Type B pancreatic cell (in vitro differentiated cells): ENCODE measurements at places on chromosomes 7 and 10. TPM values are rescaled to one million over a fixed set of nuclear protein-coding genes. Genes with fewer than 3 reads are reported as not detected.

GRCh38 chr7:158472596-158472995 lies 115.0 kb downstream of the PTPRN2 start:
- DNase-seq: no peak

AKR1C1 gene
- 14.5 and 18.6 TPM in 2 replicates for total RNA-seq

C7orf57 gene
- total RNA-seq: 0.36 and 1.5 TPM in 2 replicates

PDE6C gene
- total RNA-seq: not detected in 2 replicates

GRCh38 chr10:44362866-44363711 lies 21.8 kb downstream of the CXCL12 start:
- DNase-seq: no peak

HMX3 gene
- 0.77 TPM in 1 of 2 replicates, not detected in the other for total RNA-seq

ACHE gene
- 7.1 and 10.4 TPM in 2 replicates for total RNA-seq

- DNase-seq: no peak
Measured at GRCh38 chr10:49600781-49601400, 9.2 kb upstream of the SLC18A3 start.

DENND2A gene
- total RNA-seq: 6.2 and 25.4 TPM in 2 replicates

DNA sequence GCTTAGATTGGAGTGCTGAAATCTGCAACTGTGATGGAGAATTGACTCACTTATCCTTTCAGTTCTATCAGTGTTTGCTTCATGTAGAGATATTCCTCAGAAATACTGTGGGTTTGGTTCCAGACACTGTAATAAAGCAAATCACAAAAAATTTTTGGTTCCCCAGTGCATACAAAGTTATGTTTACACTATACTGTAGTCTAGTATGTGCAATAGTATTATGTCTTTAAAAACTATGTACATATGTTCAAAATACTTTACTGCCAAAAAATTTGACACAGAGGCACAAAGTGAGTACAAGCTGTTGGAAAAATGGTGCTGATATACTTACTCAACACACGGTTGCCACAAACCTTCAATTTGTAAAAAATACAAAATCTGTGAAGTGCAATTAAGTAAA lies 112.5 kb downstream of the EPC1 start:
- DNase-seq: no peak

GPC2 gene
- total RNA-seq: 20.6 and 53.3 TPM in 2 replicates

- no peak for DNase-seq
Measured at GRCh38 chr10:130800281-130800680, 511.2 kb downstream of the TCERG1L start.

PFKFB3 gene
- total RNA-seq: 14.0 and 30.2 TPM in 2 replicates

WIPF3 gene
- total RNA-seq: 1.7 TPM in 2 replicates

DNA sequence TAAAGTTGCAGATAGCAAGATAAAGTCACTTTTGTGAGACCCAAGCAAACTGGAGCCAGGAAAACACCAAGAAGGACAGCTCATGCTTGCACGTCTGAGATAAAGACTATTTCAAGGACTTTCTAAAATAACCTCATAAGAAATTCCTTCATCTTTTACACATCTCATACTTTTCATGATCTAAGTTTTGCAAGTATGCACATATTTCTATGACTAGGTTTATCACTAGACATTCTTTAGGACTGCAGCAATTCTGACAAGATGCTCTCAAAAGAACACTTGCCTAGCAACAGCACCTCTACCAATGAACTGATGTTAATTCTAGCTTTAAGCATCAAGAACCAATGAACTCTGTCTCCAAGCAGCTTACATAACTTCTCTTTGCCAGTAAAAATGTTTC lies 457.6 kb downstream of the SEMA3D start:
- no peak for DNase-seq

- DNase-seq: no peak
Measured at GRCh38 chr7:66357087-66357486, 152.0 kb downstream of the TPST1 start.

CAMK2B gene
- 7.6 and 8.4 TPM in 2 replicates for total RNA-seq

DNA sequence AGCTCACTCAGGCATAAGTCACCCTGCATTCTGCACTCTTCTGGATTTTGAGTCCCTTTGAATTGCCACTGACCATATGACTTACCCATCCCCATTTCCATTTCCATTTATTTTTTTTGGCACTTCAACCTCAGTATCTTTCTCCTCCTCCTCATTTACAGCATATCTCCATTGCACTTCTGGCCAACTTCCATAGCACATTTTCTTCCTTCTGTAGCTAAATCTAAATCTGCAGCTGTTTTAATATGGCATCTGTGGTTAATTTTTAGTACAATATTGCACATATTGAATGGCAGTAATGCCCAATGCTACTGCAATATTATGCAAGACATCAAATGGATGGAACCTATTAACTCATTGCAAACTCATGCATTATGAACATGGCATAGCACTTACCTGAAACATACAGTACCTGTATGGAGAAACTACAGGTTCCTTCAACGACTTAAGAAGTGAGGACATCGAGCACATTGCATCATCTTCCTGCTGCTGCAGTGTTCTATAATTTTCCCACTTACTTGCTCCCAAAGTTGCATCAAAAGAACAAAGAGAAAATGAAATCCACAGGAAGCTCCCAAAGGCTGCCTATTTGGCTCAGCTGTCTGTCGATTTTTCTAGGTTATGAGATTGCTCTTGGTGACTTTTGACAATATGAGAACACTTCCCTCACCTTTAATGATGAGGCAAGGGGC lies 55.7 kb downstream of the LRRTM3 start:
- DNase-seq: no peak

PRSS2 gene
- 20.4 and 272 TPM in 2 replicates for total RNA-seq

INA gene
- 9.4 and 38.0 TPM in 2 replicates for total RNA-seq

DNA sequence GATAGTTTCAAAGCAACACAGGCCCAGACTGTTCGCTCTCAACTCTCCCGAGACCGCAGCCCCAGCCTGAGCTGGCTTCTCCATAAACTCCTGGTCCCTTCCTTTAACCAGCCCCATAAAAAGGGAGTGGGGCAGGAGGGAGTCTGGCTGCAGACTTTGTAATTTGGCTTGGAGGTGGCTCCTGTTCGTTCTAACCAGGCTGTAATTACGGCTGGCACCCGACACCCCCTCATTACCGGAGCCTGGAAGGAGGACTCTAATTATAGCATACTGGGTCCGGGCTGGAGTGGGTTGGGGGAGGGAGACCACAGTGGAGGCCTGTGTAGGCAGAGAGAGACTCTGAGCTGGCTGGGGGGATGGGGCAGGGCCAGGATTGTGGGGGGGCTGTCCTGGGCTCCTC lies 49.7 kb downstream of the UNC5B start:
- DNase-seq: no peak

DNA sequence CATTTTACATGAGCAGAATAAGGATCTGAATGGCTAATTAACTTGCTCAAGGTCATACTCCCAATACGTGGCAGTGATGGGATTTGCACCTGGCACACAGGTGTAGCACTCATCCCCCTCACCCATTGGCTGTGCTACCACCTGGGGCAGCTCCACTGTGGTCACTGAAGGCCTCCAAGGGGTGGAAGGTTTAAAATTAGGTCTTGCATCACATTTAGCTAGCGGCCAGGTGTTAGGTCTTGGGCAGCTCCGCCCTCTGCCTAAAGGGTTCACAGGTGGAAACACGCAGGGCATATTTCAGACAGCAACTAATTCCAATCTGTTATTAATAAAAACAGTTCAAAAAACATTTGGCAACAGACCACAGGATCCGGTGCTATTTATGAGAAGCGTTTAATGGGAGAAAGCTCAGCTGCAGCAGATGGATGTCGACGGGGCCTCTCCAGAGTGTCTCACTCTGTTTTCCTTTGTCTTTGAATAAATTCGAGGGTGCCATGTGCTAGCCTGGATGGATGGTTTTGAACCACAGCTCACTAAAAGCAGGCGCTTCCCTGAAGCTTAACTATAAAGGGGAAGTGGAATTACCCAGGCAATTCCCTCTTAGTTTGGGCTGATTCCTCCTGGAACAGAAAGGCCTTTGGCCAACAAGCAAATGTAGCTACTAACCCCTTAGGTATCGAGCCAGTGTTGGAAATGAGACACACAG lies 1017.6 kb downstream of the TYW1 start:
- no peak for DNase-seq

- no peak for DNase-seq
Measured at GRCh38 chr7:138842111-138842510, 44.1 kb upstream of the ATP6V0A4 start.

LRRC18 gene
- total RNA-seq: not detected in 2 replicates

- peak; percentile 16 for DNase-seq
Measured at GRCh38 chr10:113178771-113179170, 228.7 kb downstream of the TCF7L2 start.

DNA sequence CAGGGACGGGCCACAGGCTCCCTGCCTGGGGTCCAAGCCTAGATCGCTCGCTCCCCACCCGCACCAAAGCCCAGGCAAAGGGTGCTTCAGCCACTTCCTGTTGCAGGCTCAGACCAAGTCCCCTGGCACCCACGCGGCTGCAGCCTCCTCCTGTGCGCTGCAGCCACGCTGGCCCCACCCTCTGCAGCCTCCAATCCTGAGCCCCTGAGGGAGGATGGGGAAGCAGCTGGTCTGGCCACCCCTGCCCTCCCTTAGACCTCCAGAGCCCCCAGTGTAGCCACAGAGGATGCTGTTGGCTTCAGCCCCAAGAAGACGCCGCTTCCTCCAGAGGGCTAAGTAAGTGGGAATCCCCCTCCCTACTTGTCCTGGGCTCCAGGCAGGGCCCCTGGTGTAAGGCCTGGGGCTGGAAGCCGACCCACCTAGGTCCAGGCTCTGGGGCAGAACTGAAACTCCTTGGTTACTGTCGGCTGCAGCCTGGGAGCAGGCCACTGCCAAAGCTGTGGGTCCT lies 9.4 kb downstream of the LIMK1 start:
- no peak for DNase-seq

DNA sequence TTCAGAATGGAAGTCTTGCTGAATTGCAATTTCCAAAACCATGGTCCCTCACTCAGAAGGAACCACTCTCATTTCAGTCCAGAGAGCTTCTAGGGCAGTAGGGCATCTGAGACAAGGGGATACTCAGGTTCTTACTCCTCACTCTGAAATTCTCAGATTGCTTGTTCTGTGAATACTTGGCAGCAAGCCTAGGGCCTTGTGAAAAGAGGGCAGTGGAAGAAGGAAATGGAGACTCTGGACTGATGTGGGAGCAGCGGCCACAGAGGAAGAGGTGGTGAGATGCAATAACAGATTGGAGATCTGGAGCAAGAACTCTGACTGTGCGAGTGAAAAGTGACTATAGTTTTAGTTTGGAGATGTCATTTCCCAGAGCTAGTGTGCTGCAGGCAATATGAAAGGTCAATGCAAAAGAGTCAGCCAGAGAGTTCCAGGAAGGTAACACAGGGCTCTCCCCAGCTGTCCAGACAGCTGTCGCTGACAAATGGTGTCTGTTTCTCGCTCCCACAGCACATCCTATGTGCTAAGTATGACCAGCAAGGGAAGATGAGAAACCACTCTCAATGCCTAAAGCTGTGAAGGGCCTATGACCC lies 291.6 kb upstream of the KIAA1217 start:
- no peak for DNase-seq

GRCh38 chr10:71270301-71271220 lies 48.5 kb upstream of the SLC29A3 start:
- no peak for DNase-seq

- DNase-seq: no peak
Measured at GRCh38 chr7:4261601-4261960, 420.5 kb upstream of the FOXK1 start.

DNA sequence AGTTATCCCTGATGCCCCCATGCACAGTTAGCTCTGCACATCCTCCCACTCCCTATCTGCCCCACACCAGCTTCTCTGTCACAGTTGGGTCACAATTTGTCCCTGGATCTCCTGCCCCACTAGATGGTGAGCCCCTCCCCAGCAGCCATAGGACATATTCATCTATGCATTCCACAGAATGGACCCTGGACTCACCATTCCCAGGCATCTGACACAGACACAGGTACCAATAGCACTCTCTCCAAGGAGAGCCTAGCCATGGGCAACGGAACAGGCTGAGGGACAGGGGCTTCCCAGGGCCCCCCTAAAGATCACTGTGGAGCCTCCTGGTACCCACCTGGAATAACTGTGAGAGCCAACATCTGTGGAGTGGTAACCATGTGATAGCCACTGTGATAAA lies 34.7 kb upstream of the EEPD1 start:
- DNase-seq: no peak

LIPN gene
- 0.24 and 1.5 TPM in 2 replicates for total RNA-seq

GRCh38 chr7:156219307-156220077 lies 407.2 kb upstream of the SHH start:
- peak; percentile 43 for DNase-seq

DNA sequence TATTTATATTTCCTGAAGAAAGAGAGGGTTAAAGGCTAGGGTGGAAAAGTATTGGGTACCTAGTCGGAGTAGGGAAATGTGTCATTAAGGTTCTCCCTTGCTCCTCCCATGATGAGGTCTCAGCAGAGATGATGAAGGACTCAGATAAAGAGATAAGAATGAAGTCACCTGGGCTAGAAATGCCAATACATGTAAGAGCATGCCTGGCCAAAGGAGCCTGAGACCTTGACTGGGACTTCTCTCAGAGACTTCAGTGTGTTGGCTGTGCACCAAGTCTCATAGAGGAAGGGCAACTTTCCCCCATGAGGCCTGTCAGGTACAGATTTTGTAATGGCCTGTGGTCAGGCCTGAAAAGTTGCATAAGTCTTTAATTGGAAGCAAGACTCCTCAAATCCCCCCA lies 361.0 kb upstream of the CDC14C start:
- no peak for DNase-seq

DNA sequence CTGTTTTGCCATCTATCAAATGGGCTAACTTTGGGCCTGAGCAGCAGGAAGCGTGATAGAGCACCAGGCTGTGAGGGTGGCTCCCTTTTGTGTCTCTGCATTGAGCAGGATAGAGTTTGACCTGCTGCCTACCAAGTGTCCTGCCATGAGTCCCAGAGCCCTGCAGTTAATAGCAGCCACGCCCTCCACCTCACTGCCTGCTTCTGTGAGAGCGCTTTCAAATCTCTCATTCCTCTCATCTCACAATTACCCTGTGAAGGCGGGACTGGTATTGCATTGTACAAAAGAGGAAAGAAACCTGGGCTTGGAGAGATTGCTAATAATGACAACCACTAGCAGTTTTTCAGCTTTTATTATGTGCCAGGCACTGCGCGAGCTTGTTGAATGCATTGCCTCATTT lies 39.9 kb downstream of the UNC5B start:
- DNase-seq: no peak

DNA sequence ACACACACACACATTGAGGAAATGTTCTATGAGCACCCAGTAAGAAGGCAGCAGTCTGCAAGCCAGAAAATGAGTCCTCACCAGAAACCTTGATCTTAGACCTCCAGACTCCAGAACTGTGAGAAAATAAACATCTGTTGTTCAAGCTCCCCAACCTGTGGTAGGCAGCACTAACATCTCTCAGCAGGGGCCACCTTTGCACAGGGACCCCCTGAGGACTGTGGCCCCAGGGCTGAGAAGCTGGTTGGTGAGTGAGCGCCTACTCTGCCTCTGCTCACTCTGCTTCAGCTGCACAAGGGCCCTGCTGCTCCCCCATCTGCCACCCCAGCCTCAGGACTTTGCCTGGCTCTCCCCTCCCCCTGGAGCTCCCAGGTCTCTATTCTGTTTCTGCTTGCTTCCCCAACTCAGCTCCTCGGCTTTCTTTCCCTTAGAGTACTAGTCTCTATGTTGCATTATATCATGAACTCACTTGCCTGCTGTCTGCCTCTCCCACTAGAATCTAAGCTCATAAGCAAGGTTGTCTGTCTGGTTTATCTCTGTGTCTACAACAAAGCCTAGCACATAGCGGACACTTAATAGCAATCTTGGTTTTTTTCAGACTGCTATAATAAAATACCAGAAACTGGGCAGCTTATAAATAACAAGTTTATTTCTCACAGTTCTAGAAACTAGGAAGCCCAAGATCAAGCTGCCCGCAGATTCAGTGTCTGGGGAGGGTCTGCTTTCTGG lies 40.4 kb upstream of the PRLHR start:
- DNase-seq: no peak

DIP2C gene
- total RNA-seq: 22.6 and 23.1 TPM in 2 replicates

PAPSS2 gene
- total RNA-seq: 21.1 and 23.8 TPM in 2 replicates

GRCh38 chr10:91957091-91957490 lies 33.5 kb downstream of the BTAF1 start:
- DNase-seq: no peak
